Left kidney (tissue), 8 donors: ENCODE measurements at places on chromosomes 4 and X.

GRCh38 chr4:75555294-75556164 is at the start of gene ODAPH:
Gene ODAPH (plus strand): TSS chr4:75556066. CDS start chr4:75556083, 17 bp downstream.
- no peak for DNase-seq

DNA sequence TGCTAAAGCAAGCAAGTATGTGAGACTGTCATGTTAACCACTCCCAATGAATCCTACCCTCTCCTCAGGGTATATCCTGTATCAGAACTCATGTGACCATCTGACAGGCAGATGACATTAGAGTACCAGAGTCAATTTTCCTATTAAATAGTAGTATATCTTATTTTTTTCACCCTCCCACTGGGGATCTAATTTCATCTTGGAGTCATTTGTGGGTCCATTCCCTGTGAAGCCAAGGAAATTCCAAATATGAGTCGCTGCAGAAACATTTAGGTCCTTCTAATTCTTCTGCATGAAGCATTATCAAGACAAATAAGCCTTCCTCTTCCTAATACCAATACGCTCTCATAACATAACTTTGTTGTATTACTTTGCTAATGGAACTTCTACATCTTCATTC is 52.2 kb upstream of the BLTP1 start:
- no peak for DNase-seq

DNA sequence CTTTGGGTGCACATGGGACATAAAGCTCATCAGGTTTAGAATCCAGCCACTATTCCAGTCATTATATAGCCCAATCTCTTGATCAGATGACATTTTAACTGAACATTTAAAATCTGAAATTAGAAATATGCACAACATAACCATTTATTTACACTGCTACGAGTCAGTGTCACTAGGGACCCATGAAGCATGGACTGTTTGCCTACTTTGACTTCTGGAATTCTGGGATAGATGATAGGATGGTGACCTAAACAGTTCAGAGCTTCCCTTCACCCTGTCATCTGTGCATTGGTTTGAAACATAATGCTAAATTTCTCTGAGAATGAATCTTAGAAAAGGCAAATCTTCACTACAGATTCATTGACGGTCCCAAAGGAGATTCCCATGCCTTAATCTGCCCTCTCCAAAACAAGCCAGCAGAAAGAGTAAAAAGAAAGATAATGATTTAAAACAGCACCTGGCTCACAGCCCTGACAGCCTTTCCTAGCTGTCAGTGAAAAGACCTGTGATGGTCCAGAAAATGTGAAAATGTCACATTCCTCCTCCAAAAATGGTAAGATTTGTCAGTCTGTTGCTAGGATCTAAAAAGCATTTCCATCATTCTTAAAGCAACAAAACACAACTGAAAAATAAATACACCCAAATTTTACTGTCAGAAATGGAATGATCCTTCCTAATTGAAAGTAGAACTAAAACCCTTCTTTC is 18.9 kb upstream of the HERC3 start:
- no peak for DNase-seq

DNA sequence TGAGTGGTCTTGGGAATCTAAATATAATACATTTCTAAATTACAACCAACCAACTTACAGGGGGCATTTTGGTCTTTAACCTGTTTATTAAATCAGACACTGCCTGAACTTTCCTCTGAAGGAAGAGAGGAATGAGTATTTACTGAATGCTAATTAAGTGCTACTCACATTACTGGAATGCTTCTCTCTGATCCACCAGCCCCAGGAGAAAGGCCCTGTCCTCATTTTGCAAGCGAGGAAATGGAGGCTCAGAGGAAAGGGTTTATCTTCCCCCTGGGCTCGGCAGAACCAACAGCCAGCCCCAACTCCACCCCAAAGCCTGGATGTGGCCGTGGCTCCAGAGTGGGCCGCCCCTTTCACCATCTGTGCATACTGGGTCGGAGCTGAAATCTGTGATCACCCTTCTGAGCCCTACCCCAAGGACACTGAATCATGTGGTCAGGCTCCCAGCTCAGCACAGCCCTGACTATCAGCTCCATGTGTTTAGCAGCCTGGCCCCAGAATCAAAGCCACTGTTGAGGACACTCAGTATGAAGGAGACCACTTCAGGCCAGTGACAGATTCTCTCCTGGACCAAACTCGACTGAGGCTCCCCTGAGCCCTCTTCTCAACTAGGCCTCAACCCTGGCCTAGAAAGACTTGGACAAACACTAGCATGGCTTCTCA is 56.7 kb upstream of the ENPP6 start:
- DNase-seq, result no peak

DNA sequence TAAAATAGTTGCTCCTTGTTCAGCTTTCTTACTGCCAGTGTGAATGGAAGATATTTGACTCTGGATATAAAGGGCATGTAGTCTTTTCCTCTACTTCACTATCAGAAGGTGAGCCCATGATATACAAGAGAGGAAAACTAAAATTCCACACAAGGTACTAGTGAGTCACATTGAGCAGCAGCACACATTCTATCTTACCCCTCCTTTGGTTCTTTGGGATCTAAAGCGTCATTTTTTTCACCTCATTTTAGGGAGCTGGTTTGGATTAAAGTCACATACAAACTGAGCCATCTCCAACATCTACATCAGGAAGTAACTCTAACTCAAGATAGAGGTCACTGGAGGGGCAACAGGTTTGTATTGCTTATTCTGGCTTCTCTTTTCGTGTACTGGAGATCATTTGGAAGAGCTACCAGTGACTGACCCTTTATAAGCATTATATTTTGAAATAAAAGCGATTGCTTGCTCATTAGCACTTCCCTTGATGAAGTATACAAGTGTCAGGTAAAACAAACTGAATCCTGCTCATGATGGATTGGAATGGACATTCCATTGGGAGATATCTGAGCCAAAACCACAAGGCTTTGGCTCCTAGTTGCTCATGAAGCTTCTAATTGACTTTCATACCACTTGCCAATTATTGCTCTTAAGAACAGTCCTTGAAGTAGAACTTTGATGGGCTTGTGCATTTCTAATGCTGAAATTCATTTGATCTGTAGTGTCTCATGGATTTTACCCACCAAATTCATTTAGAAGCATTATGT is 124.1 kb downstream of the SPCS3 start:
- DNase-seq, result no peak

- no peak for DNase-seq
Measured at GRCh38 chr4:138665851-138666250, 349.7 kb upstream of the NOCT start.

DNA sequence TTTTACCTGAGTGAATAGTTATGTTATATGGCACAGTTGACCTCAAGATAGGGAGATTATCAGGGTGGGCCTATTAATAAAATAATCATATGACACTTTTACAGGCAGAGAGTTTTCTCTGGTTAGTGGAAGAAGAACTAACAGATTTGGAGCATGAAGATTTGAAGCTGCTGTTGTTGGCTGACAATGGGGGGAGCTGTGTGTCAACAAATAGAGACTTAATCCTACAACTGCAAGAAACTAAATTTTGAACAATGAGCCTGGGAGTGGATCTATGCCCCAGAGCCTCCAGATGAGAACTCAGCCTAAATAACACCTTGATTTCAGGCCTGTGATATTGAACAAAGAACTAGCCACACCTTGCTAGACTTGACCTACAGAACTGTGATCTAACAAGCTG is 7.2 kb upstream of the CCSER1 start:
- no peak for DNase-seq

DNA sequence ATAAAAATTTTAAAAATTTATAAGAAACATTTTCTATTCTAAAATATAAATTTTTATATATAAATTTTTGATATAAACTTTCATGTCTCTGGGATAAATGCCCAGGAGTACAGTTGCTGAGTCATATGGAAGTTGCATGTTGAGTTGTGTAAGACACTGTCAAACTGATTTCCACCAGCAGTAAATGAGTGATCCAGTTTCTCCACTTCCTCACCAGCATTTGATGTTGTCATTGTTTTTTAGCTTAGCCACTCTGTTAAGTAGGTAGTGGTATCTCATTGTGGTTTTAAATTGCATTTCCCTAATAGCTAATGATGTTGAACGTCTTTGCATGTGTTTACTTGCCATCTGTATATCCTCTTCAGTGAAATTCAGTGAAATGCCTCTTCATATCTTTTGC is 66.5 kb downstream of the MAMLD1 start:
- no peak for DNase-seq

DNA sequence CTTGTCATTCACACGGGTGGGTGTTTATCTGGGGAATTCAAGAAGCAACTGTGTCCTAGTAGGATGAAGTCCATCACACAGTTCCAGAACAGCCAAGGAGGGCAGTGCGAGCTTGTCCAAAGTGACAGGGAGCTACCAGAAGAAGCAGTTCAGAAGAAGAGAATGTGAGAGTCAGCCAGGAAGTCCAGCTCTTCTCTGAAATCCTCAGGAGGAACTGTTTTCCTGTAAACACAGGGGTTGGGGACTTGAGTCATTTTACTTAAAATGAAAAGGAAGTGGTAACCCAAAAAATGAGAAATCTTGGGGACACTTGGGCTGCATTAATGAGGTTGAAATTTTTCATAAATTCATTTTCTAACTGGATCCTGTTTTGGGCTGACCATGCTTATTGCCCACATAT is 8.2 kb upstream of the TLR10 start:
- no peak for DNase-seq

DNA sequence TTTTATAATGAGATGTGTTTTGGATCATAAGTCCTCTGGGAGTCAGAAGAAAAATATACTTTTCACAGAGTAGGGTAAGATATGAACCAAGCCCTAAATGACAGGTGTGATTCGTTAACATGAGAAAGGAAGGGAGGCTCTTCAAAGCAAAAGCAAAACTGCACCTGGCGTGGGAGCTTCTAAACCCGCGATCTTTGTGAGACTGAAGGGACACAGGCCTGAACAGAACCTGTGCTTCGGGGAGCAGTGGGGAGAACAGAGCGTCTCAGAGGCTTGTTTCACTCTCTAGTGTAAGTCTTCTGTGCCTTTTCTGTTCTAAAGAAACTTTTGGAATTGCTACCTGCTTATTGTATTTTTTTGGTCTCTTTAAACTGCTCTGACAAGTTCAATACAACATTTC is 30.2 kb upstream of the CYP4V2 start:
- DNase-seq, result no peak

- DNase-seq, result no peak
Measured at GRCh38 chr4:130249002-130249401, 1153.0 kb downstream of the C4orf33 start.

DNA sequence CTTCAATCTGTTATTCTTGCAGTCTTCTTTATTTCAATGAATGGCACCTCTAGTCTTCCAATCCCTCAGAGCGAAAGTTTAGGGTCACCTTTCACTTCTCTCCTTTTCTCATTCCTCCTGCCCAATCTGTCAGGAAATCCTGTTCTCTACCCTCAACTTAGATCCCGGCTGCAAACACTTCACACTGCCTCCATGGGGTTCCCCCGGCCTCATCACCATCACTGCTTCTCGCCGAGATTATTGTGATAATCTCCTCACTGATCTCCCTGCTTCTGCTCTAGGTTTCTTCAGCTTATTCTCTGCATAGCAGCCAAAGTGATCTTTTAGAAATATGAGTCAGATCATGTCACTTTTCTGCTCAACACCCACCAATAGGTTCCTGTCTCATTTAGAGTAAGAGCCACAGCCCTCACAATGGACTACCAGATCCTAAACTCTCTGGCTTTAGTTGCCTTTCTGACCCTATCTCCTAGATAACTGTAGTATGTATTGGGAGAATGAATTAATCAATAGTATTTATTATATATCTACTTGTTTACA is 43.6 kb upstream of the TBC1D9 start:
- DNase-seq, result no peak

- no peak for DNase-seq
Measured at GRCh38 chr4:137677863-137678262, 145.6 kb upstream of the PCDH18 start.

GRCh38 chr4:189069772-189070171 is 870.9 kb upstream of the FRG1 start:
- DNase-seq, result no peak

- no peak for DNase-seq
Measured at GRCh38 chr4:99180382-99181070, 36.4 kb upstream of the ADH4 start.

- DNase-seq, result no peak
Measured at GRCh38 chrX:92247076-92247475, 467.9 kb downstream of the PCDH11X start.

DNA sequence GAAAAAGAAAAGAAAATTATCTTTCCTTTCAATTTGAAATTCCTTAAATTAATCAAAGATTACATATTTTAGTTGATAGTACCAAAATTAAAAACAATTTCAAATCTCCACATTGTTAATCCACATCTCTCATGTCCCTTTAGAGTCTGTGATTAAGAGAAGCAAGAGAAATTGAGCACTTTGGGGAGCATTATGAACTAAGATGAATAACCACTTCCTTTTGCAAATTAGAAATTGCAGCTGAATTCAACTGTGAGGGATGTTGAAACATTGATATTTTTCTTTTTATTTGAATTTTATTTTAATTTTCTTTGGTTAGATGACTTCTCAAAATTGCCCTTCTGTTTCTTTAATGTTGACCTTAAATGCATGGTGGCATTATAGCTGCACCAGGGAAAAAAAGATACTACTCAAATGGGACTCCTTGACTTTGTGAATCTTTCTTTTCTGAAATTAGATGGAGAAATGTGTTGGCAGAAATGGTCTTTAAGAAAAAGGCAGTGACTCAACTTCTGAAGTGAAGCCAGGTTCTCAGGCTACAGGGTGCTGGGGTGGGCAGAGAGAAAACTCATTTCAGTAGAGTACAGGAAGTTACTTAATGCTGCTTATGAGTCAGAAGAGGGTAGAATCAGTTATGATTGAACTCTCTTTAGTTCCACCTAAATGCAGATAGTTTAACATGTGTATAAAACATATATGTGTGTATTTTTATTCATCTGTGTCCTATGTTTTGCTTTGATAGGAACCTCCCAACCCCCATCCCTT is 92.0 kb upstream of the TNIP3 start:
- DNase-seq, result no peak

- no peak for DNase-seq
Measured at GRCh38 chr4:42768125-42768748, 111.3 kb upstream of the ATP8A1 start.

- DNase-seq, result no peak
Measured at GRCh38 chr4:154024097-154024694, 235.3 kb upstream of the SFRP2 start.

GRCh38 chrX:15507005-15507404 is 6.4 kb downstream of the BMX start:
- DNase-seq, result no peak

- DNase-seq, result no peak
Measured at GRCh38 chr4:100545427-100545826, 27.6 kb upstream of the EMCN start.

DNA sequence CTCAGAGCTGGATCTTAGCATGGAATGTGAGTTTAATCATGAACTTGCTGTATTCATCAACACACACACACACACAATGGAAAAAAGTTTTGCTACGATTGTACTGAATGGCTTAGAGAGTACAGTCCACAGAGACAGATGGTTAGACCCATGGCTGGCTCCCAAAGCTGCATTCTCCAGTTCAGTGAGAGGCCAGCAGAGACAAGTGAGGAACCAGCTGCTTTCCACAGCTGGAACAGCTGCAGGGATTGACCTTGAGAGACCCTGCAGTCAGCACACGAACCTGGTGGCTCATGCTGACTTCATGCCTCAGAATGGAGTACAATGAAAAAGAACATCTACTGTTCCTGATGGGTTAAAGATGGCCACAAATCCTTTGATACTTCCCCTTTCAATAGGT is 94.5 kb downstream of the DHX15 start:
- peak; percentile 44 for DNase-seq

GRCh38 chr4:138236037-138236436 is 6.1 kb downstream of the SLC7A11 start:
- DNase-seq, result no peak

- DNase-seq, result no peak
Measured at GRCh38 chr4:146073517-146073916, 102.0 kb upstream of the LSM6 start.
